ENCODE measurements at places on chromosomes 13 and 19.

- DNase-seq, result no peak
Measured at GRCh38 chr13:99967869-99968520, 3.6 kb downstream of the ZIC5 start.

DNA sequence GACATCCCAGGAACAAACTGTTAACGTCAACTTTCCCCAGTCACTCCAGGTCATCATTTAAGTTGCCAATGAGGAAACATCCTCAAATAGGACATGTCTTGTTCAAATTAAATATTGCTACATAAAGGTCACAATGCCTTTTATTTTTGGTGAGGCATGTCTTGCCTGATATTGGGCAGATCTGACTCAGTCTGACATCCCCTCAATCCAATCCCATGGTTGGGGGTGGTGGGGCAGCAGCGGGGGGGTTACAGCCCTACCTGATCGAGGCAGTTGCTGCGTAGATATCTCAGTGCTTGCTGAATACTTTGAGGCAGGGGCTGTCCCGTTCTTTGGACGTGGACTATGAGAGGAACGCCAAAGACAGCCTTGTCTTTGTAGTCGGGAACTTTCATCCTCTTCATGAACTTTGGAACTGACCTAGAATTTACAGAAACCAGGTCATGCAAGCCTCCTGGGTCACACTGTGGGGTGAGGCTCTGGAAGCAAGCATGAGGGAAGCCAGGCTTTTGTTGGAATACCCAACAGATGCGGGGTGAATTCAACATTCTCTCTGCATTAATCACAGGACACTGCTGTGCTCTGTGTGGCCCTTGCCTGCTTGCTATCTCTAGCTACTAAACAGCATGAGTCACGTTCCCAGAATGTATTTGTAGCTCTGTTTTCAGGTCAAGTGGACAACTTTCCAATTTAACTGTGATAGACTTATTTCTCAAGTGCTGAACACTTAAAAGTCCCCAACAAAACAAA lies 109.8 kb downstream of the KL start:
- no peak for DNase-seq

- DNase-seq, result no peak
Measured at GRCh38 chr19:35344511-35345031, 3.1 kb upstream of the FFAR1 start.

GRCh38 chr19:47615230-47615629 lies 6.3 kb downstream of the BICRA start:
- DNase-seq, result no peak

GRCh38 chr13:36190771-36191170 lies 23.6 kb downstream of the SOHLH2 start:
- DNase-seq, result no peak

- no peak for DNase-seq
Measured at GRCh38 chr13:80708791-80709190, 367.9 kb upstream of the SPRY2 start.

DNA sequence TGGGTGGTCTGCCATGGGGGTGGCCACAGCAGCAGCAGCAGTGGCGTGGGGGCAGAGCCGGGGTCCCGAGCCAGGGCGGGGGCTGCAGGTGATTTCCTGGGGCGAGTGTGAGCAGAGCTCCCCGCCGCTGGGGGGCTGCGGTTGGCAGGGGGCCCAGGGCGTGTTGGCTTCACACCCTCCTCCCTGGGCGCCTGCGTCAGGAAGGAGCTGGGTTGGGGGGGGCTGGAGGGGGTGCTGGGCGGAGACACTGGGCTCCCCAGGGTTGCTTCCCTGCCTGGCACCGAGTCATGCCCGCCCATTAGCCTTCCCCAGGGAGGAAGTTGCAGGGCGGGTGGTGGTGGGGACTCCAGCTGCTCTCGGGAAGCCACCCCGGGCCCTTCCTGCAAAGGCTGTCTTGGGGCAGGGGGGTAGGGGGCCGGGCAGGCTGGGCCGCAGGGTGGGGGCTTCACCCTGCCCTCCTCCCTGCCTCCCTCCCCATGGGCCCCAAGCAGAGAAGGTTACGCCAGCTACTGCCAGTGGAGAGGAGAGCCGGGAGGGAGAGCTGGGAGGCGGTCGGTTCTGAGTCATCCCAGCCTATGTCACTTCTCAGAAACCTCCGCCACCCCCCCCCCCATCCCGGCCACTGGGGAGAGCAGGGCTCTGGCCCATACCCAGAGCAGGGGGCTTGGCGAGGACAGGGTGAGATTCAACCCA lies 4.6 kb downstream of the MIDN start:
- peak; percentile 75 for DNase-seq

GRCh38 chr13:56697011-56697410 lies 443.7 kb upstream of the PRR20A start:
- DNase-seq, result no peak

DNA sequence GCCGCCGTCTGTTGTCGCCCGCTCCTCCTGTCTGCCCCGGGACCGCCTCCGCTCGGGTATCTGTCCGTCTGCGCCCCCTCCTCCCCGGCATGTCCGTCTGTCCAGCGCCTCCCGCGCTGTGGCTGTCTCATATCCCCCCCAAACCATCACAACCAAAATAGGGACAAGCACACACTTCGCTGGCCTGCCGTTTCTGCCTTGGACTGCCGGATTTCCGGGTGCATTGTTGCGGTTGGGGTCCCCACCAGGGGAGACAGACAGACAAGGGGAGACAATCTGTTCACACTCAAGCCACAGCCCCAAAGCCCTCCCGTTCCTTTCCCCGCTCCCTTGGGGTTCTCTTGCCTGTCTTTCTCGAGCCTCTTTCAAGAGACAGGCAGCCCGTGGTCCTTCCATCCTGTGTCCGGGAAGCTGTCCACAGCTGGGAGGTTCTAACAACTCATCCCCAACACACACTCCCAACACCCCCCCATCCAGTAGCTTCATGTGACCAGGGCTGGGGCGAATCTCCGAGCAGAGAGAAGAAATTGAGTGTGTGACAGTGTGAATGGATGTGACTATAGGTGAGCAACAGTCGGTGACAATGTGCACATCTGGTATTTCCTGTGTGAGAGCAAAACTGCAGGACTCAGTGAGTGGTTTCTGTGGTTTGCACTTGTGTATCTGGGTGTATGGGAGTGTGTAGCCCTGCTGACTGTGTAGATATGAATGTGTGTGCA lies 16.5 kb upstream of the FOSB start:
- peak; percentile 30 for DNase-seq

- peak; percentile 48 for DNase-seq
Measured at GRCh38 chr19:42528354-42529247, at the start of gene CEACAM1. Gene CEACAM1, minus strand, starts transcription at chr19:42528481. Its CDS starts 107 bp downstream, at chr19:42528374.

DNA sequence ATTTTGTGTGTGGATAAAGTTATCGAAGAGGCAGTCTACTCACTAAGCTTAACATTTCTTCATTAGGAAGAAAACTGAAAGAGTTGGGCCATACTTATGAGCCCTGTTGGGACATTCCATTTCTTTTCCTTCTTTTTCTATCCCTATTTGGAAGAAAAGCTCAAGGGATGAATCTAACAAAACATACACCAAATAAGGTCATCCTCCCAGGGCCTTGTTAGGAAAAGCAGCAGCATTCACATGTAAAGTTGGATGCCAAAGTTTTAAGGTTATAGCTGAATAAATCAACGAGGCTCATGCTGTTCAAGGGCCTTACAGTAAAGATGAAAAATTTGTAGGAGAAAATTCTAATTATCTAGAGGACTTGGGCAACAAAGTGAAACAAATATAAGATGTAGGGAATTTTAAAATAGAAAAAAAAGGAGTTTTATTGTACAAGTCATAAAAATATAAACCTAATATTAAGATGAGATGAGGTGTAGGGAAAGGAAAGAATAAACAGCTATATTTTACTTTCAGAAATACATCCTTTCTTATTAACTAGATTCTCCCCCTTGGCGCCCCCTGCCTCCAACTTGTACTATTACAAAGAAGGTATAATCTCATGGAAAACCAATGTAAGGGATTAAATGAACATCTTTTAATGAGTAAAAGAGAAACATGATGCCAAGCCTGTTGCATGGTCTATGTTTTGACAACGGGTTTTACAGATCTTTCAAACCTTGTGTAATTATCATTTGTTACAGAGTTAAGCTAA lies 160.4 kb downstream of the PCDH20 start:
- DNase-seq, result no peak

Data from GM13977 (cell line).